ENCODE measurements at places on chromosomes 7 and 10. TPM values are rescaled to one million over a fixed set of nuclear protein-coding genes. Genes with fewer than 3 reads are reported as not detected.

SAMD9L gene
- total RNA-seq = 12.2 TPM

DNA sequence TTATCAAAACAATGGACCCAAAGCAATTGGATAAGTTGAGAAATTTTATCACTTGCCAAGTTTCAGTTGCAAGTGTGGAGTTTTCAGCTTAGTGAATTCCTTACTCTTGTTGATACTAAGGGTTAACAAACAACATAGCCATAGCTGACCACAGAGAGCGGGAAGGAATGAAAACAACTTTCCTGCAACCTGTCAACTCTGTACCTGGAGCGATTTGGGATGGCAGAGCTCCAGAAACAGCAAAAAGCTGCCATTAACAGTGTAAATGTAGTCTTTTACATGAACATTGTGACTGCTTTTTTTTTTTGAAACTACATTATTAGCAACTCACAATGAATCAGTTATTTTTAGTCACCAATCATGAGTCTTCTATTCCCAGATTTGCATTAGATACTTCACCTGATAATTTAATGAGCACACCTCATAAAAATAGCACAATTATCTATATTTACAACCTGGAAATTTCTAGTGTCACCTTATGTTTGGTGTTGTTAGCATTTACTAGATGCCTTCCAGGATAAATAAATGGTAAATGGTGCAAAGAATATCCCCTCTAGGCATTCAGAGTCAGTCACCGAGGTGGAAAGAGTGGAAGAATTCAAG, 47.6 kb upstream of the RAPGEF5 start:
- H3K36me3 ChIP-seq = no peaks in the 10 kb centered on the region
- H3K4me3 ChIP-seq = no peak overlapping the region
- no peaks in the 10 kb centered on the region for H3K4me1 ChIP-seq
- no peaks in the 10 kb centered on the region for H3K27me3 ChIP-seq
- no peak for DNase-seq

ANXA8L1 gene
- total RNA-seq = 7.3 TPM

DNA sequence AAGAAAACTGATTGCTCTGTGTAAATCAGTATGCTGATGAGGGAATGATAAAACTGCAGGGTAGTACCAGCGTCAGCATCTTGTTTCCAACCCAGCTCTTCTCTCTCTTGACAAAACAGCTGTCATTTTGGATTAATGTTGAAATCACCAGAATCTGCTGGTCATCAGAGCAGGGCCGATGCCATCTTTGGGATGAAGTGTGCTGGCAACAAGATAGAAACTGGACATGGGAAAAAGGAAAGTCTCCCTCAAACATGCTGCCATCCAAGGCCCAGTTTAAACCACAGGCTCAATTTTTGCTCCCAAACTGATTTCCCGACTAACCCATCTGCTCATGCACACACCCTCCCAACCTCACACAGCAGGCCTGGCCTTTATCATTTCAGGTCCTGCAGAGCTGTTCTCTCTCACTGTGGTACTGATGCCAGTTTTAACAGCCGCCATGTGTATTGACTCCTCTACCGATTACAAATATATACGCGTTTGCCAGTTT, 285.2 kb downstream of the AUTS2 start:
- no peaks in the 10 kb centered on the region for H3K36me3 ChIP-seq
- no peaks in the 10 kb centered on the region for H3K27me3 ChIP-seq
- DNase-seq = no peak
- H3K4me1 ChIP-seq = no peaks in the 10 kb centered on the region
- no peak overlapping the region for H3K4me3 ChIP-seq

DNA sequence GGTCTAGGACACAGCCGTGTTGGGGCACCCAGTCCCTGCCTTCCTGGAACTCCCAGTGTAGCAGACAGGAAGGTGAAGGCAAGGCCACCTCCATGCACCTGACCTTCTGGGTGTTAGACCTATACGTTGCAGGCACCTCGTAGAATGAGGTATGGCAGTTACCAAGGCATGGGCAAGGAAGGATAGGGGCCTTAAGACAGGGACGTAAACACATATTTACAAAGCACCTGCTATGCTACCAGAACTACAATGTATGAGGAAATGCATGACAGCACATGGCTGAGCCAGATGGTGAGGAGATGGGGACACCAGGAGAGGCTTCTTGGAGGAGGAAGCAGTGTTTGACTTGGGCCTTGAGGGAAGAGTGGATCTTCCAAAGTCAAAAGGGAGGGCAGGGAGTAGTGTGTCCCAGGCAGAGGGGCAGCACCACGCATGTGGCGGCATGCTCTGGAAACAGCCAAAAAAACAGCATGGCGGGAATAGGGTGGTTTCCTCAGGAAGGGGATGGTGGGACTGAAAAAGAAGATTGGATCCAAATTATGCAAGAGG, 231.2 kb downstream of the FANK1 start:
- H3K4me1 ChIP-seq = no peaks in the 10 kb centered on the region
- H3K4me3 ChIP-seq = no peak overlapping the region
- H3K27ac ChIP-seq = no peak overlapping the region

DNA sequence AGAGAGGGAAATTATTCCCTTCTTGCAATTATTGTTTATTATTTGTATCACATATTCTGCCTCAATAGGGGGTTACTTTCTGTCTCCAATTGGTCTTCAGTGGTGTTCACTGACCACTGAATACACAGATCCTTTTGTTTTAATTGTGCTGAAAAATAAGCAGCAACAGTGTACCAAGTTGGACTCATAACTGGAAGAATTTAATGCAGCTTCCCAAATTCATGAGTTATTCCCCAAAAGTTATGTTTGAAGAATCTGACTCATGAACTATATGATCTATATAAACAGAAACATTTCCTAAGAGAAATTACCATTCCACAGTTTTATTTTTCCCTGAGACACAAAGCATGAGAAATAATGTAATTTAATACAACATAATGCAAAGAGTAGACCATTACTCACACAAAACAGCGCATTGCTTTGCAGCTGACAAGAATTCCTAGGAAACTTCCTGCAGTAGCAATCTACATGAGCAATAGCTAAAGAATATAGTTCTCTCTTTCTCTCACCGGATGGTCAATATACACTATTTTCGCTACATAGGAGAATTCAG, 479.2 kb downstream of the HTR7 start:
- H3K4me3 ChIP-seq = no peak overlapping the region
- H3K27ac ChIP-seq = no peak overlapping the region
- no peak for DNase-seq
- no peaks in the 10 kb centered on the region for H3K4me1 ChIP-seq

DNA sequence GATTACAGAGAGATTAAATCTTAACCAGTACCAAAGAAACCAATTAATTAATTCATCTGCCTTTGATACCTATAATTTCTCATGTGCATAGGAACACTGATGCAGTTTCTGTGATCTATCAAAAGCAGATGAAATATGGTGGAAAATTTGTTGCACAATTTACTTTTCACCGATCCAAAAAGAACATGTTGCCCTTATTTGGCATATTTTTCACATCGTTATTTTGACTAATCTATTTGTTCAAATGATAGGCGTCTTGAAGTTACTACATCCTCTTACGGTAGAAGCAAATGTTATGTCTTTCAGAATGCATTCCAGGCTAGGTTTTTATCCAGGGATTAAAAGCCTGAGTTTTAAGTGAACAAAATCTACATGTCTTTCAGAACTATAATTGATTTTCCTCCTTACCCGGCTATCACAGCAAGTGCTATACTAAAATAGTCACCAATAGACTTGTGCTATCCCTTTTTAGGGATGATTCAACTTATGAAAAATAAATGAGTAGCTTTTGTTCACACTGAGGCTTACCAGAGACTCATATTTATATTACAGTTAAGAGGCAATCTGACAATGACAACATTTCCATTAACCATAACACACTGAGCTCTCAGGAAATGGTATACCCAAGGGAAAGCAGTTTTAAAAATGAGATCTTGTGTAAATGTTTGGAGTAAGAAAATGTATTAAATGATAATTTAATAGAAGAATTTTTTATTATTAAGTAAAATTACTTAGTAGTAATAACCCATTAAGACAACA, 16.8 kb upstream of the TES start:
- H3K4me3 ChIP-seq = no peak overlapping the region
- no peaks in the 10 kb centered on the region for H3K4me1 ChIP-seq
- H3K27me3 ChIP-seq = no peaks in the 10 kb centered on the region
- H3K36me3 ChIP-seq = no peaks in the 10 kb centered on the region

- H3K4me3 ChIP-seq = peak overlapping the region; percentile 87
- no peaks in the 10 kb centered on the region for H3K36me3 ChIP-seq
- no peaks in the 10 kb centered on the region for H3K27me3 ChIP-seq
- peak overlapping the region; percentile 24 for H3K27ac ChIP-seq
- no peak for DNase-seq
These were observed 3.8 kb downstream of the KMT2E start for GRCh38 chr7:105017657-105018365.

GRCh38 chr7:98755138-98755898, 114.5 kb downstream of the TMEM130 start:
- DNase-seq = no peak
- no peaks in the 10 kb centered on the region for H3K36me3 ChIP-seq
- no peaks in the 10 kb centered on the region for H3K27me3 ChIP-seq
- no peaks in the 10 kb centered on the region for H3K4me1 ChIP-seq
- H3K27ac ChIP-seq = no peak overlapping the region

- H3K27me3 ChIP-seq = no peaks in the 10 kb centered on the region
- no peaks in the 10 kb centered on the region for H3K36me3 ChIP-seq
- no peaks in the 10 kb centered on the region for H3K4me1 ChIP-seq
- H3K4me3 ChIP-seq = no peak overlapping the region
- no peak for DNase-seq
These were observed 64.5 kb upstream of the PLA2G12B start for GRCh38 chr10:73019100-73019499.

WASHC2A gene
- 40.8 TPM for total RNA-seq

- H3K27ac ChIP-seq = peak overlapping the region; percentile 66
- H3K27me3 ChIP-seq = no peaks in the 10 kb centered on the region
- H3K36me3 ChIP-seq = no peaks in the 10 kb centered on the region
These were observed 41.2 kb downstream of the ZCCHC24 start for GRCh38 chr10:79404231-79404609.

DNA sequence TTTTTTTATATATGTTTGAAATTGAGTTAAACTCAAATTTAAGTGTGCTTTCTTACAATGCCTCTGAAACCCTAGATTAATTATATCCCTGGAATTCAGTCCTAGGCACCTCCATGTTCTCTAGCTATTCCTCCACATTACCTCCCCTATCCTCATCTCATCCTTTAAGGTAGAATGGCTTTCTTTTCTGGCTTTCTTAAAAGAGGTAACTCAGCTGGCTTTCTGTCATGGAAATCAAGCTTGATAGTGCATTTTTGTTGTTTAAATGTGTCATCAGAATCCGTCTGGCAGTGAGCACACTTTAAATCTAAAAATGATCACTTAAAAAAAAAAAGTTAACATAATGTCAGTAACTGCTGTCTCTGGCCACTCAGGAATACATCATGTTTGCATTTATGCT, 42.2 kb downstream of the AHR start:
- H3K36me3 ChIP-seq = peaks cover 3% of the 10 kb centered on the region
- no peak overlapping the region for H3K4me3 ChIP-seq
- DNase-seq = no peak
- H3K27me3 ChIP-seq = no peaks in the 10 kb centered on the region
- peak overlapping the region; percentile 75 for H3K27ac ChIP-seq

Measured in tibial nerve (tissue), 4 donors.